Activated CD4-positive, alpha-beta memory T cell treated with anti-CD3 and anti-CD28 coated beads for 36 hours (primary cell): ENCODE measurements at places on chromosomes 5 and 9. TPM values are rescaled to one million over a fixed set of nuclear protein-coding genes. Genes with fewer than 3 reads are reported as not detected.

DNA sequence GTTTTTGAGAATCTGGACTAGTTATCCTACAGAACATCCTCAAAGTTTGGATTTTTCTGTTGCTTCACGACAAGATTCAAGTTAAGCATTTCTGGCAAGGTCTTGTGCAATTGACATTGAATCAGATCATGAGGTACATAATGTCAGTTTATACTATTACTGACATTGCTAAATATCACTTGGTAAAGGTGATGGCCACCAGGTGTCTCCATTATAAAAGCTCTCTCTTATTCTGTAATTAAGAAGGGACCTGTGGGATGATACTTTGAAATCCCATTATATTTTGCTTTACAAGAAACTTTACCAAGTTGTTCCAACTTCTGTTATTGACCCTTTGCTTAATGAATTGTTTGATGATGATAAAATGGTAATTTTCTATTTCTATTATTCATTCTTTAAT lies 131.0 kb upstream of the ASTN2 start:
- no peak for DNase-seq

The CETN3 gene
- total RNA-seq = 51.8 TPM

- DNase-seq = no peak
Measured at GRCh38 chr5:116216246-116216645, 131.4 kb downstream of the COMMD10 start.

DNA sequence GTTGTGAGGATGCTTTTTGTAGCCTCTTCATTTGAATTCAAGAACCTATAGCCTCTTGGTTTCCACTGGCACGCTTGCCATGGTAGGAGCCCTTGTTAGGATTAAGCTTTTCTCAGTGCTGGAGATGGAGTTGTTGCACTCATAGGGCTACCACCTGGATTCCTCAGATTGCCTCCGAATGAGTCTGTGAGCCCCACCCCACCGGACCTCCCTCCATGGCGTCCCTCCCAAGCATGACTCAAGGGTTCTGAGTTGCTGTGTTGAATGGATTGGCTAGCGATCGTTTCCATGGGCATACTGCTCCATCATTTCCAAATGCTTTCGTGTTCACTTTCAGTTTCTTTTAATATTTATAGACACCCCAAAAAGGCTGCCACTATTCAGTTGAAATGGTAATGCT lies 69.9 kb downstream of the DAPK1 start:
- no peak for DNase-seq

DNA sequence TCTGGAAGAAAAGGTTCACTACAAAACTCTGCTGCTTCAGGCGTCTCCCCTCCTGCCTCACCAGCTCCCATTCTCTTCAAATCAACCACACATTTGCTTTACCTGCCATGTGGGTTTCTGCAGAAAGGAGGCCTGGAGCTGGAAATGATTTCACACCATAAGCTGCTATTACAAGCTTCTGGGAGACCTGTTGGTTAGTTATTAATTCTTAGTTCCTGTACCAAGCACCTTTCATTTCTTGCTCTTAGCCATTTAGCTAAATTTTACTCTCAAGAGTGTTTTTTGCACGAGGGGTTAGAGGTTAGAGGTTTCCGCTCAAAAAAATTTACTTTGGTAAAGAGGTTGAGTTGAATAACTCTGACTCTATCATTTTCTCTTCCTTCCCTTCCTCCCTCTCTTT lies 70.3 kb downstream of the MAP1B start:
- DNase-seq = no peak

- no peak for DNase-seq
Measured at GRCh38 chr9:33239921-33240320, at the start of gene SPINK4. TSS of gene SPINK4 (plus strand) at chr9:33240167. CDS start at chr9:33240209, 42 bp downstream.

DNA sequence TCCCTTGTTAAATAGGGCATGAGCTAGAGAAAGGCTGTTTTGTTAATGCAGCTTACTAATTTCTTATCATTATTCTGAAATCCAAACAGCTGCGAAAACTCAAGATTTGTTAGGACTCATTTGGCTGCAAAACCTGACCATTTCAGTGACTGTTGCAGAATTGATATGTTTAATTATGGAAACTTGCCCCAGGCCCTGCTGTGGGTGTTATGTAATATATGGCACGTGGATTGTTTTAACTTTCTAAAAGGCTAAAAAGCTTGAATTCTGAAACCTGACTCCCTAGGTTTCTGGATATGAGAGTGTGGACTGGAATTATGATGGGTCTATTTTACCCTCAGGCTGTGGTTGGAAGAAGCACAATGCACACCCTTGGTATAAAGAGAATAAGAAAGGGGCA lies 4.4 kb downstream of the IL9 start:
- DNase-seq = no peak
